ENCODE measurements at places on chromosomes 2 and 18. TPM values are rescaled to one million over a fixed set of nuclear protein-coding genes. Genes with fewer than 3 reads are reported as not detected.

Gene WNT10A
- total RNA-seq: 0.19 TPM

Gene CHST10
- 15.4 TPM for total RNA-seq

Gene PRSS56
- total RNA-seq: 0.20 TPM

Gene POTEC
- total RNA-seq: not detected

Gene MBP
- 18.0 TPM for total RNA-seq

Gene SRD5A2
- not detected for total RNA-seq

Gene ZAP70
- total RNA-seq: not detected

Gene DYSF
- total RNA-seq: 0.61 TPM

Gene ATOH8
- total RNA-seq: 7.8 TPM

Gene RAPGEF4
- 0.26 TPM for total RNA-seq

Gene OTOF
- total RNA-seq: 0.08 TPM

Gene ABCG8
- total RNA-seq: not detected

Gene C2orf78
- not detected for total RNA-seq

Gene VRK2
- 32.9 TPM for total RNA-seq

Gene SGPP2
- total RNA-seq: 0.46 TPM

Gene CNGA3
- not detected for total RNA-seq

Gene REG1B
- not detected for total RNA-seq

Gene ANKRD36C
- 4.1 TPM for total RNA-seq

Gene ABCG5
- total RNA-seq: not detected

Gene ZNF385B
- not detected for total RNA-seq

Gene CYTIP
- not detected for total RNA-seq

Gene GAREM2
- total RNA-seq: 10.3 TPM

Gene FNDC4
- total RNA-seq: 4.1 TPM

Gene SCYGR4
- total RNA-seq: not detected

Gene SCN9A
- total RNA-seq: 4.8 TPM

Gene ELOA2
- total RNA-seq: not detected

Gene YES1
- total RNA-seq: 19.6 TPM

Gene C2orf81
- total RNA-seq: 2.2 TPM

Gene TBC1D8
- total RNA-seq: 69.0 TPM

Gene GALNT13
- total RNA-seq: 10.7 TPM

Gene KCNIP3
- 1.4 TPM for total RNA-seq

Gene HOXD3
- 0.32 TPM for total RNA-seq

Gene TXNDC2
- 0.16 TPM for total RNA-seq

Gene SNED1
- 0.33 TPM for total RNA-seq

Gene SERPINE2
- total RNA-seq: 170 TPM

Gene CXCR1
- not detected for total RNA-seq

Gene TBR1
- total RNA-seq: not detected

Gene TAF4B
- 5.2 TPM for total RNA-seq

Gene LIMS3
- total RNA-seq: not detected

Gene HRH4
- not detected for total RNA-seq

Gene CFC1
- total RNA-seq: not detected

Gene LYG1
- 2.4 TPM for total RNA-seq

Gene KRTCAP3
- total RNA-seq: 0.90 TPM

Gene ZEB2
- total RNA-seq: 6.7 TPM

Gene MRPS5
- 85.8 TPM for total RNA-seq

Gene NOL4
- not detected for total RNA-seq

Gene NMS
- not detected for total RNA-seq

Gene FEV
- total RNA-seq: not detected

Gene NPHP1
- total RNA-seq: 8.7 TPM

Gene FHOD3
- total RNA-seq: 2.3 TPM

Gene EPC2
- 10.3 TPM for total RNA-seq

All from A549 treated with ZK216348 at 1 μM for 4 hours (cell line).